ENCODE measurements at places on chromosomes 3 and 15. TPM values are rescaled to one million over a fixed set of nuclear protein-coding genes. Genes with fewer than 3 reads are reported as not detected.
A peak's percentile ranks its signal among the peaks of the same experiment; 100 is the strongest.

GRCh38 chr15:62275831-62276230 lies 110.7 kb upstream of the C2CD4B start:
- DNase-seq = no peak
- peaks cover 2% of the 10 kb centered on the region for H3K27me3 ChIP-seq
- H3K36me3 ChIP-seq = peaks cover 2% of the 10 kb centered on the region
- H3K4me1 ChIP-seq = no peaks in the 10 kb centered on the region

DNA sequence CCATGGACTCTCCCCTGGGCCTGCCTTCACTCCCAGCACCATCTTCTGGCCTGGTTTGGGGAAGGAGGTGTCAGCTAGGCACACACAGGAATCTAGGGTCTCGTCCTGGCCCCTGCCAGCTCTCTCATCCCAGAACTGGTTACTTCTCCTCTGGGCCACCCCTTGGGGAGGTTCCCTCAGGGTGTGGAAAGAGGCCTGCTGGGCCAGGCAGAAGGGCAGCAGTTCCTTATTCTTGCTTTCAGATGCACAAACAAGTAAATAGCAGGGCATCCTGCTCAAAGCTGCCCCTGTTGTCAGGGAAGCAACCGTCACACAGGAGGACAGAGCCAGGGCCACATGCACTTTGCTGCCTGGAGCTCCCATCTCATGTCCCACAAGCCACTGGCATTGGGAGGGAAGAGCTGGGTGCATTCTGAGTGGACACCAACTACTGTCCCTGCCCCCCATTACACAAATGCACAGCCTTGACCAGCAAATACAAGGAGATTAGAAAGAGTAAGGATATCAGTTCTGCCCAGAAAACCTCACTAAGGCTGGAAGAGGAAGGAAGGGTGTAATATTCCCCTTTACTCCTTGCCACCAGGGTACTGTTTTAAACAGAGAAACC lies 108.8 kb upstream of the HACD2 start:
- H3K36me3 ChIP-seq = no peaks in the 10 kb centered on the region
- no peak overlapping the region for H3K27ac ChIP-seq
- no peak for DNase-seq
- H3K4me3 ChIP-seq = no peak overlapping the region
- peaks cover 11% of the 10 kb centered on the region for H3K27me3 ChIP-seq
- H3K4me1 ChIP-seq = no peaks in the 10 kb centered on the region

KBTBD13 gene
- polyA plus RNA-seq = not detected

DNA sequence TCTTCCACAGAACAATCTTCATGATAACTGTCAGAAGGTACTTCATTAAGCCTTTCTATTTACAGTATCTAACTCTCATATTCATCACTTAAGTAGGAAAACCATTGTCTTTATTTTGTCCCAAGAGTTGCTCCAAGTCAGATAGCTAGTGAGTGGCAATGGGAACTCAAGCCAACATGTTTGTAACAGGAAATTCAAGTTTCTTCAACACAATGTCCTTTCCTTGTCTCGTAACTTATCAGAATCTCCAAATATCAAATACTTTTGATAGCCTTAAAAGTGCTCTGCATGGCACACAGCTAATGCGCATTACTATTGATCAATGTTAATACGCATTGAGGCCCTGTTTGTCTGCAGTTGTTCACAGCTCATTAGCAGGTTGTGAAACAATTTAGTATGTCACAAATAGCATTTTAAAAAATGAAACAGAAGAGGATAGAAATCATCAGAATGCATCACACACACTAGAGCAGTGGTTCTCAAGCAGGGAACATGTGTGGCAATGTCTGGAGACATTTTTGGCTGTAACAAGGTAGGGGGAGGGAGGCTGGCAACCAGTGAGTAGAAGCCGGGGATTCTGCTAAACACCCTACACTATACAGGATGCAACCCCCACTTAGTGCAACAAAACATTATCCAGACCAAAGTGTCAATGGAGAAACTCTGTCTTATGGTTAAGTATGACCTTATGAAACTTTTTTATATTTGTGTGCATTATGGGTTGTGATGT lies 27.5 kb downstream of the BTLA start:
- H3K27me3 ChIP-seq = no peaks in the 10 kb centered on the region
- H3K4me3 ChIP-seq = no peak overlapping the region
- DNase-seq = no peak
- no peak overlapping the region for H3K27ac ChIP-seq
- peaks cover 27% of the 10 kb centered on the region for H3K4me1 ChIP-seq

GRCh38 chr3:193502871-193503270 lies 51.8 kb downstream of the ATP13A4 start:
- no peaks in the 10 kb centered on the region for H3K36me3 ChIP-seq
- no peaks in the 10 kb centered on the region for H3K27me3 ChIP-seq
- no peak overlapping the region for H3K27ac ChIP-seq
- no peak overlapping the region for H3K4me3 ChIP-seq
- no peaks in the 10 kb centered on the region for H3K4me1 ChIP-seq

DNA sequence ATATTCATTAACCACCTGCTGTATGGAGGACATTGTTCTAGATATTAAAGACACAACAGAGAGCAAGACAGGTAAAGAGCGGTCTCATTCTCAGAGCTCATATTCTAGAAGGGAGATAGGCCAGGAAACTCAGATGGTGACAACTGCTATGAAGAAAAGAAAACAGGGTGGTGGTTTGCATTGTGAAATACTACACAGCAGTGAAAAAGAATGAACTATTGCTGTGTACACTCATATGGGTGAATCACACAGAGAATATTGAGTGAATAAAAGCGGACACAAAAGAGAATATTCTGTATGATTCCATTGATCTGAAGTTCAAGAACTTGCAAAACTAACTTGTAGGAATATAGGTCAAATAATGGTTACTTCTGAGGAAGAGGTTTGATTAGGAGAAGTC lies 76.7 kb downstream of the TOP2B start:
- no peak overlapping the region for H3K4me3 ChIP-seq
- DNase-seq = no peak
- H3K27ac ChIP-seq = no peak overlapping the region

- peaks cover 25% of the 10 kb centered on the region for H3K4me1 ChIP-seq
- no peak within 1 kb of the TSS for H3K27ac ChIP-seq
- peak; percentile 36 for DNase-seq
- peaks cover 2% of the 10 kb centered on the region for H3K27me3 ChIP-seq
- H3K36me3 ChIP-seq = no peaks in the 10 kb centered on the region
Observed at GRCh38 chr3:112293368-112294321, at the start of gene SLC9C1. SLC9C1 (minus strand) TSS chr3:112294216; CDS start chr3:112286791, 7,425 bp downstream.

DNA sequence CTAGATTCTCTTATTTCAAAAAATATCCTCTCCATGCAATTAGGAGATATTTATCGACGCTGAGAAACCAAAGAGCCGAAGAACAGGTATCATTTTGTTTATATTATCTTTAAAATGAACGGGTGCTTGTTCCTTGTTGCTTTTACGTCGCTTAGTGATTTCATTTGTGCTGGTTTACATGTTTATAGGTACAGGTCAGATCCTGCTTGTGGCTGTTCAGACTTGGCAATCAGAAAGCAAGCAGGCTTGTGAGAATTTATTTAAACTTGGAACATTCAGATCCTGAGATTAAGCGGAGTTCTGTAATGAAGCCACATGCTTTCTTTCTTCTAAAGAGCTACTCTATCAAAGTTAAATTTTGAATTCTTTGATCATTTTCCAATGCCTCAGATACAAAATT lies 43.0 kb upstream of the ATP2C1 start:
- H3K36me3 ChIP-seq = no peaks in the 10 kb centered on the region
- no peak overlapping the region for H3K27ac ChIP-seq
- no peak for DNase-seq
- H3K27me3 ChIP-seq = peaks cover 6% of the 10 kb centered on the region
- peaks cover 13% of the 10 kb centered on the region for H3K4me1 ChIP-seq

DNA sequence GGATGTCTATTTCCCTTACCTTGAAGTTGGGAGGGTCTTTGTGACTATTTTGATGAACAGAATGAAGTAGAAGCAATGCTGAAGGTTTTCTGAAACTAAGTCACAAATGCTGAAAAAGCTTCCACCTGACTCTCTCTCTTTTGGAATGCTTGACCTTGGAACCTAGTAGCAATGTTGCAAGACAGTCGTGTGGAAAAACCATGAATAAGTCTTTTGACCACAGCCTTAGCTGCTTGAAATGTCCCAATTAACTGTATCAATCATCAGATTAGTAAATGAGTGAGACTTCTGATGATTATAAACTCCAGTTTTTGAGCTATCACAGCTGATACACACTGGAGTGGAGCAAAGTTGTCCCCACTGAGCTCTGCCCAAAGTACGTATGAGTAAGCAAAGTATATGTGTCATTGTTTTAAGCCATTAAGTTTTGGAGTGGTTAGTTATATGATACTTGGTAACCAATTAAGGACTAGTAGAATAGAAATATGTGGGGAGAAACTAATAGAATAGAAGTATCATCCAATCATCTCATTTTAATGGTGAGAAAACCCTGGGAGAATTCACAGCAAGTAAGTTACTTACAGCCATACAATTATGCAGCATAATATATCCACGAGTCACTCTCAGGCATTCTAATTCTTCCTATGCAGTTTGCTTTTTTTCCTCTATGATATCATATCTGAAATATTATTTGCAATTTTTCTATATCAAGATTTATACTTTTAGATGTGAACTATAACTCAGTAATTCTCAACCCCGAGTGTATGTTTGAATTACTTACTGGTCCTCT lies 1010.6 kb downstream of the ROBO2 start:
- H3K27ac ChIP-seq = no peak overlapping the region
- DNase-seq = no peak
- H3K27me3 ChIP-seq = peaks cover 2% of the 10 kb centered on the region
- H3K4me3 ChIP-seq = no peak overlapping the region

ABI3BP gene
- not detected for polyA plus RNA-seq

DYNLT2B gene
- polyA plus RNA-seq = 17.8 TPM

- H3K4me3 ChIP-seq = no peak overlapping the region
- no peaks in the 10 kb centered on the region for H3K4me1 ChIP-seq
- H3K36me3 ChIP-seq = no peaks in the 10 kb centered on the region
- H3K27ac ChIP-seq = no peak overlapping the region
Observed at GRCh38 chr3:192062186-192062585, 601.2 kb downstream of the PYDC2 start.

DNA sequence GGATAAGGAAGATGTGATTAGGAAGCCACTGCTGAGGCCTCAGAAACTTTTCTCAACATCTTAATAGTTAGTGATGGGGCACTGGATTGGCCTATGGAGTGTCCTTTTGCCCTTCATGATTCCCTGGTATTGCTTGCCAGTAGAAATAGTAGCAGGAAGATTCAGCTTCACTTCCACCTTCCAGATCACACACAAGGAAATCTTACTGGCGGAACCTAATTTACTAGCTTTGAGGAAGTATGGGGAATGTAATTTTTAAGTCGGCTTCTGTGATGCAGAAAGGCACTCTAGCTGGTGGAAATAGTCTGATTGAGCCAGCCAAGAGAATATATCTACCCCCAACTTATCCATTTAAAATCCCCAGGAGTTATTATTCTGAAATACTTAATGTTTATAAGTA lies 46.5 kb downstream of the LPP start:
- H3K27ac ChIP-seq = no peak overlapping the region
- H3K27me3 ChIP-seq = no peaks in the 10 kb centered on the region
- peaks cover 67% of the 10 kb centered on the region for H3K4me1 ChIP-seq
- H3K36me3 ChIP-seq = no peaks in the 10 kb centered on the region
- DNase-seq = no peak

SV2B gene
- polyA plus RNA-seq = not detected

GRCh38 chr3:143464850-143465249 lies 345.3 kb downstream of the CHST2 start:
- no peaks in the 10 kb centered on the region for H3K27me3 ChIP-seq
- no peak for DNase-seq
- no peak overlapping the region for H3K27ac ChIP-seq
- no peak overlapping the region for H3K4me3 ChIP-seq

- H3K27me3 ChIP-seq = no peaks in the 10 kb centered on the region
- no peak overlapping the region for H3K4me3 ChIP-seq
- H3K36me3 ChIP-seq = no peaks in the 10 kb centered on the region
- no peak for DNase-seq
- H3K4me1 ChIP-seq = no peaks in the 10 kb centered on the region
Observed at GRCh38 chr15:63421433-63421832, 39.8 kb upstream of the CA12 start.

DNA sequence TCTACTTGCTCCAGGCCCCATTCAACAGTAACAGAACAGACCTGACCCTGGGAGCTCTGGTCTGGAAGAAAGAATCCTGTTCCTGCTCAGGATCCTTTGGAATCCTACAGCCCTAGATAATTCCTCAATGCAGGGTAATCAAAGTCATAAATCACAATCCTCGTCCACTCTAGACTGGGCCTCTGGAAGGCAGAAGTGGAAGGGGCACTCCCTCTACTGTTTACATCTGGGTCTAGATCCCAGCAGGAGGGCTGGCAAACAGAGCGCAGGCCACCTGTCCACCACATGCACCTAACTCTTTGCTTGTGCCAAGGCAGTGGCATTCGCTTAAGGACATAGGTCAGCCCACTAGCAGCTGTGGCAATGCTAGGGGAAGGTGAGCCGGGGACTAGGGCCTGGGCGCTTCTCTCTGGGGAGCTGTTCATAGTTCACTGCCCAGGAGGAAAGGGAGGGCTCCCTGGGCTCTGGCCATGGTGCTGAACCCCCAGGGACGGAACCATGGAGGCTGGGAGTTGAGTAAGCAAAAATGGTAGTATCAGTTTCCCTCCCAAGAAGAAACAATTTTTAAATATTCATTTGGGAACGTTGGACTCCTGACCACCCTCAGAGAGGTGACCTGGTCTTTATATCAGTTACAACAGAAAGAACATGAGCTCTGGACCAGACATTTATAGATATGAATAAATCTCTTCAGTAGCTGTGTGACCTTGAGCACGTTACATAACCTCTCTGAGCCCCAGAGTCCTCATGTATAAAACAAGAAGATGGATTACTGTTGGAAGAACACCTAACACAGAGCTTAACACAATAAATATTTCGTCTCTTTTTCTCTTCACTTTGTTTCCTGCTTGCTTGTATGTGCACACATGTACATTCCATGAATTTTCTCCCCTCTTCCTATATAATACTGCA lies 90.2 kb downstream of the NTRK3 start:
- H3K4me3 ChIP-seq = no peak overlapping the region
- no peak for DNase-seq
- no peaks in the 10 kb centered on the region for H3K27me3 ChIP-seq
- H3K4me1 ChIP-seq = no peaks in the 10 kb centered on the region
- H3K27ac ChIP-seq = no peak overlapping the region

DNA sequence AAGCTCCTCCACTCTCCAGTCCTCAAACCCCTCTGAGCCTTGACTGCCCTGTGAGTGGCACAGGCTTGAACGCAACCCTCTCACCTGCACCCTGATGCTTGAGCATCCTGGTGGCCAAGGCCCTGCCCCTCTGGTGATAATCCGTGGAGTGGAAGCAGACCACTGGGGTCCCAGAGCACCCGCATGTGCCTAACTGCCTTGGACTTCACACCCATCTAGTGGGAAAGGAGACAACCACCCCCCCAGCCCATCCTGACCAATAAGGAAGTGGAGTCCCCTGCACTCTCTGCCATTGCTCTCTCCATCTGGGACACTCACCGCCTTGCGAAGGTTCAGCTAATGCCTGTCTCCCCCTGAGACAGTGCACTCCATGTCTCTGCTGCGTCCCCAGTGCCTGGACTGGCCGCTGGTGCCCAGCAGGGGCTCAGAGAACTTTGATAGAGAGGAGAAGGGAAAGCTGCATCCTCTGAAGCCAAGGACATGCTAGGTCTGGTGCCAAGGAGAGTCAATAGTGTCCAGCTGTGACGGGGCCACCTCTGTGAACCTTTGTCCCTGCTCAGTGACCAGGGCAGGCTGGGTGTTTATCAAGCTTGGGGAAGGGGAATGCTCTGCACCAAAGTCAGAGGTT lies 3.4 kb downstream of the KLF15 start:
- no peak overlapping the region for H3K4me3 ChIP-seq
- peaks cover 17% of the 10 kb centered on the region for H3K4me1 ChIP-seq
- H3K27me3 ChIP-seq = peaks cover 19% of the 10 kb centered on the region
- DNase-seq = no peak
- no peaks in the 10 kb centered on the region for H3K36me3 ChIP-seq
